ENCODE measurements at places on chromosomes 7 and 10.

DNA sequence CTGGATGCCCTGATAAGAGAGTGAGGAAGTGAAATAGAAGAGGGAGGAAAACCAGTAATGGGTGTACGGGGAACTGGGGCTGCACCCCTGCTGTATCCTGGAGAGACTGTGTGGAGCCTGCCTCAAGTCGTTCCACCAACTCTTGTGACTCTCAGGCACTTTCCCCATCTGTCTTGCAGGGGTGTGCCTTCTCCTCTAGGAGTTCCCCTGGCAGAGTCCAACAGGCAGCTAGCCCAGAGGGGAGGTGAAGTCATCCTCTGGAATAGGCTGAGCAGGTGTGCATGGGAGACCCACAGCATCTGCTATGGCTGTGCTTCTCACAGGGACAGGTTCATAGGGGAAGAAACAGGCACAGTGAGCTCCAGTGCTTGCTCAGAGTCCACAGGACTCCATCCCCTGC is 46.8 kb downstream of the WIPF3 start:
- no peak for DNase-seq

DNA sequence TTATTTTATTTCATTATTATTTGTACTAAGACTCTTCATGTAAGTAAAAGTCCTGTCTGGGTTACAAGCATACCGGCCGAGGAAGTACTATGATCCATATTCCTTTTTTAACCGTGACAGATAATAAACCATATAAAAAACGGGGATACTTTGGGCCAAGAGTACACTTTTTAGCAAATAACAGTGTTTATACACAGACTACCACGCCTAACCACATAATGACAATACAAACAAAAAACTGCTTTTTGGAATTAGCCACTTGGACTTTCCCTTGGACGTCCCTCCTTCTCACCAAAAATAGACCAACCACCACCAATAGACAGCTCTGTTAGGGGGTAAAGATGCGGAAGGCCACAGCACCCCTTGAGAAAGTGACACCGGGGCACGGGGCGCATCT is 800 bp downstream of the MINDY3 start:
- no peak for DNase-seq

GRCh38 chr10:80540981-80541750 is 3.5 kb downstream of the SH2D4B start:
- no peak for DNase-seq

DNA sequence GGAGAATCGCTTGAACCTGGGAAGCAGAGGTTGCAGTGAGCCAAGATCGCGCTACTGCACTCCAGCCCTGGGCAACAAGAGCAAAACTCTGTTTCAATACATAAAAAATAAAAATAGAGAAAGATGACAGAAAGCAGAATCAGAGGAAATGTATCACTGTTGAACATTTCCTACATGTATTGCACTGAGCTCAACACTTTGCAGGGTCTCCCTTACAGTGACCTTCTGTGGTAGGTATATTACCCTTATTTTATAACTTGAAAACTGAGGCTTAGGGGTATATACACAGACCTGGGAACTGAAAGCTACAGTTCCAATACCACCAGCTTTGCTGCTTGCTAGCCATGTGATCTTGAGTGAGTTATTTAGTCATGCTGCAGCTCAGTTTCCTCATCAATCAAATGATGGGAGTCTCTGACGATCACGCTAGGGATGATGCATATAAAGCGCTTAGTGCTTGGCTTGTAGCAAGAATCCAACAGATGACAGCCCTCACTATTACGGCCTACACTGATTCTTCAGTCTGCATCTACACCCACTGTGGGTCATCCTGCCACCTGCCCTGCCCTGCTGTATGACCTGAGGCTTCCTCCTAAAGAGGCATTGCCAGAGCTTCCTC is 99.0 kb downstream of the PDE1C start:
- no peak for DNase-seq

- DNase-seq, result no peak
Observed at GRCh38 chr10:28284126-28284525, 18.7 kb downstream of the MPP7 start.

- DNase-seq, result no peak
Observed at GRCh38 chr10:71802235-71802634, 28.9 kb upstream of the VSIR start.

GRCh38 chr7:71131256-71132126 is 453 bp upstream of the GALNT17 start:
- DNase-seq, result no peak

DNA sequence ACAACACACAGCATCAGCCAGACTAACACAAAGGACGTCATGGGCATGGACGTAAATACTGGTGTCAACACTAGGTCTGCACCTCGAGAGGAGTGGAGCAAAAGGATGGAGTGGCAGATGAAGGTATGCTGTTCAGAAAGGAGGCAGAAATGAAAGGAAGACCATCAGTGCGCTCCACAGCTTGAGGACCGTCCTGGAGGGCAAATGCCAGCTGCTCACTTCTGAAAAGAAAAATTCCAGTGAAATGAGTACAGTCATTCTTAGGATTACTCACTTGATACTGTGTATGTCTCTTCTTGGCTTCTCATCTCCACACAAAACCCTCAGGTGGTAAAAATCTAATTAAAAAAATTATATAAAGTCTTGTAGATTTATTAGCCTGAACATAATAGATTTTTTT is 44.8 kb downstream of the EGFR start:
- DNase-seq, result no peak

DNA sequence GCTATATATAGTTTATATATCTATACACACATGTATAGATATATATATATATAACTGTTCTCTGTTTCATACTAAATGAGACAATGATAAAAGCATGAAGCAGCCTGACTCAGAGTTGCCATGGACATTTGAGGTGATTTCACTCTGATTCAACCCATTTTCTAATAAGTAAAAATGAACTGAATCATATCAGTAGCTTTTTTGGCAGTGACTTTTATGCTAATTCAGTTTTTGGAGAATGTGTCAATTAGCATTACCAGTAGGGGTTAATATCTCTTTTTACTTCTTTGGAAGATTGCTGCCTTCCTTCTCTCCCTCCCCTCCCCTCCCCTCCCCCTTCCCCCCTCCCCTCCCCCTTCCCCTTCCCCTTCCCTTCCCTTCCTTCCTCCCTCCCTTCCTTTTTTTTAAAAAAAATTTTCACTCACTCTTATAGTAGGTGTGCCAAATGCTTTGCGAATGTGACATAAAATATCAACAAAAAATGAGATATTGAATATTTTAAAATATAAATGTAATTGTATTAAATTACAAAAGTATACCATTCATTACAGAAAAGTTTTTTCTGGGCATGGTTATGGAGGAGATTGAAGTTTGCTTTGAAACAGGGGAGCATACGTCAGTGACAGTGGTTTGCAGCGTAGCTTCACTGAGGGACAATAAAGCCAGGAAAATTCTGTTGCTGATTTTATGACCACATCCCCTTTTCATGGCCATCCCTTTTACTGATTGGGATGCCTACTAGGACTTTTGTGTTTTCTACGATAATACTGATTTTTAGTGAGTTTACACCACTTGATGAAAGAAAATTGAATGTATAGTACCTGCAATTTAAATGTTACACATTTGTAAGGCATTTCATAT is 64.0 kb upstream of the KLF6 start:
- DNase-seq, result peak; percentile 58

DNA sequence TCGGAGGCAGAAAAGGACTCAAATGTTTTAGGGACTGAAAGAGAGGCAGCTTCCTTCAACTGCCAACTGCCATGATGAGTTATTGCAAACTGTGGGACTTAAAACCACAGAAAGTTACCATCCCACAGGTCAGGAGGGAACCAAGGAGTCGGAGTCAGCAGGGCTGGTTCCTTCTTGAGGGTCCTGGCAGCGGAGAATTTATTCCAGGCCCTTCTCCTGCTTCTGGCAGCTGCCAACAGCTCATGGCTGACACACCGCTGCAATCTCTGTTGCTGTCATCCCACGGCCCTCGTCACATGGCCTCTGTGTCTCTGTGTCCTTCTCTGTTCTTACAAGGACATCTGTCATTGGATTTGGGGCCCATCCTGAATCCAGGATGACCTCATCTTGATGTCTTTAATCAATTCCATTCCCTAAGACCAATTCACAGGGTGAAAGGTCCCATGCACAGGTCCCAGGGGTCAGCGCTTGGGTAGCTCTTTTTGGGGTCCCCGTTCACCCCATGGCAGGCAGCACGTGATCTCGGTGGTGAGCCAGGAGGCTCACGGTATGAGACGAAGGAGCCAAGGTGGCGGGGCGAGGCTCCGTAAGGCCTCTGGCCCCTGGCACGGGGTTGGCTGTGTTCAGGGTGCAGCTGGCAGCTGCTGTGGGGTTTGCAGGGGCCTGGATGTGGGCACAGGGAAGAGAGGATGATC is 27.4 kb upstream of the PSMG3 start:
- no peak for DNase-seq

DNA sequence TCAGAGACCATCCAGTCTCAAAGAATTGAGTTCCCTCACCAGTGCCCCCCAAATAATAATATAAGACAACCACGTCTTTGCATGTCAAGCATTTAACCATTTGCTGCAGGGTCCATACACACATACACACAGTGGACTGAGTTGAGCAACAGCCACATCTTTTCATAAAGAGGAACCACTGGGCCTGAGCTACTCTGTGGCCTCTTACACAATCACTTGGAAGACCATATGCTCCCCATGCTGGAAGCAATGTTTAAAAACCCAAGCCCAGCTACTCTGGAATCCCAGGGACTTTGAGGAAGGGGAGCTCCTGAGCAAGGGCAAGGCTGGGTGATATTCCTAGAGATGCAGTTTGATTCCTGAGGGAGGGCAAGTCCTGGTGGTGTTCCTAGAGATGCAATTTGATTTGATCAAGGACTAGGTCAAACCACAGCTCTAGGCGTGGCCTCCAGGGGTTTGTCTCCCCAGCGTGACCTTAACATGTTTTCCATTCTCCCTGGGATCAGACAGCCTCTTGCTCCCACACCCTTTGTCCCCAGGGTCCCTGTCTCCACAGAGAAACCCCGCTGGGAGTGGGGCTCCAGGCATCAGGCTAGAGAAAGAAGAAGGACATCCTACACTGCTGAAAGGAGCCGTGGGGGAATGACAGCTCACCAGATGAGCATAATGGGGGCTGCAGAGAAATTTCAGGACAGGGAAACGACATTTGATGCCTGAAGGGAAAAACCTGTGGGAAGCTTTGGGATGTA is 376.2 kb upstream of the MGMT start:
- peak; percentile 36 for DNase-seq

- DNase-seq, result peak; percentile 43
Observed at GRCh38 chr7:26863518-26864308, 677 bp downstream of the SKAP2 start.

- DNase-seq, result no peak
Observed at GRCh38 chr7:133679977-133680376, 427.1 kb downstream of the EXOC4 start.

- no peak for DNase-seq
Observed at GRCh38 chr7:138974675-138975292, 6.4 kb downstream of the KIAA1549 start.

- no peak for DNase-seq
Observed at GRCh38 chr7:29360633-29361625, 166.4 kb downstream of the CHN2 start.

- no peak for DNase-seq
Observed at GRCh38 chr7:50185951-50186682, 93.1 kb upstream of the ZPBP start.

DNA sequence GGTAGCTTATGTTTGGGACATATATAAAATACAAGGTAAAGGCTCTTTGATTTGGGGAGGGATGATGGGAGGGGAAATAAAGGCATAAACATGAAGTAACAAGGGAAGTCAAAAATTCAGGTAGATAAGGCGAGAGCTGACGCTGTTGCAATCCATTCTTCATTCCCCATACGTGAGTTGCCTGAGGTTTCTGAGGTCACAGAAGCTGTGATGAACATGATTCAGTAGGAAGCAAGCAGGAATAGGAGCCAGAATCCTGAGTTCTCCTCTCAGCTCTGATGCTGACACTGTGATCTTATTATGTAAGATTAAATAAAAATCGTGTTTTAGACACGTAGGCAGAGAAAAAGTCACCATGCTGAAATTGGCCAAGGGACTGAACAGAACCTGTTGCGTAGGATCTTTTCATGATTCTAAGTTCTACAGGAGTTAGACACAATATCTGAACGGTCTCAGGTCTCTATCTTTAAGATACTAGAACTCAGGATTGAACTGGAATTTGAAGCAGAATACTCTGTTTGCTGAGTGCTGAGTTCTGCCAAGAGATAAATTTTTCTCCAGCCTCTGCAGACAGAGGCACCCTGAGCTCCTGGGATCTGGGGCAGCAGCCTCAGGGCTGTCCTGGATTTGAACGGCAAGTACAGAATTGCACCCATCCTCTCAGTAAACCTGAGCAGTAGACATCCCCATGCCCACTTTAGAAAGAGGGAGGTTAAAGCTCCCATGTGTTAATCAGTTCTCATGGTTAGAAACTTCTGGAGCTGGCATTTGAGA is 21.0 kb downstream of the KLF6 start:
- peak; percentile 61 for DNase-seq

DNA sequence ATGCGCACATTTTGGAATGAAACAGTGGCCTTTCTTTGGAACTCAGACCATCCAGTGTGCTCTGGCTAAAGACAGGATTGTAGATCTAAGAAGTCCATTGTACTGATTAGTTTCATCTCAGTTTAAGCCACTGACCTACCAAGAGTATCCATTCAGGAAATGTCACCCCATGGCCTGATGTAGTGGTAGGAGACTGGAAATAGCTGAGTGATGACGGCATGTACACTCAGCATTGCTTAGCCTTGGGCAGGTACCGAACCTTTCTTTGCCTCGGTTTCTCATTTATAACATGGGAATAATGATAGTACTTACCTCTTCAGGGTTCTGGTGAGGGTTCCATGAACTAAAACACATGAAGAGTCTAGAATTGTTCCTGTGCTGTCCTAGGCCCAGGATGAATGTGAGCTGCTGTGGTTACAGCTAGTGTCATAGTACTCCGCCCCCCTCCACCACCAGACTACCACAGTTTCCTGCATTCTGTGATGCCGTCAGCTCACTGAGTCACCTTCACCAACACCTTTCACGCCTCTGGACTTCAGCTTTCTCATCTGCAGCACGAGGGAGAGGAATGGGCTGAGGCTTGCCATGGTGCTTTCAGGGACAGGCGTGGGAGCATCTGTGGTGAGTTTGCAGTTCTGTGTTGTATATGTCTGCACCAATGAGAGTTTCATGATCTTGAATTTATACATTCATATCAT is 484.0 kb upstream of the GALNT17 start:
- DNase-seq, result no peak

GRCh38 chr10:44358080-44358771 is 26.7 kb downstream of the CXCL12 start:
- no peak for DNase-seq

GRCh38 chr7:154688952-154689351 is 314.0 kb downstream of the PAXIP1 start:
- DNase-seq, result no peak

All from fibroblast of pulmonary artery (primary cell).